WTC11 (cell line): ENCODE measurements at places on chromosomes 4 and X.

- no peak for DNase-seq
Measured at GRCh38 chr4:35125995-35126712, 1118.2 kb downstream of the ARAP2 start.

- DNase-seq: no peak
Measured at GRCh38 chrX:133497356-133497755, 82.1 kb upstream of the GPC4 start.

- no peak for DNase-seq
Measured at GRCh38 chr4:174873931-174874330, 44.2 kb upstream of the ADAM29 start.

GRCh38 chr4:7761720-7762119 is 177.9 kb downstream of the AFAP1 start:
- DNase-seq: peak; percentile 80

DNA sequence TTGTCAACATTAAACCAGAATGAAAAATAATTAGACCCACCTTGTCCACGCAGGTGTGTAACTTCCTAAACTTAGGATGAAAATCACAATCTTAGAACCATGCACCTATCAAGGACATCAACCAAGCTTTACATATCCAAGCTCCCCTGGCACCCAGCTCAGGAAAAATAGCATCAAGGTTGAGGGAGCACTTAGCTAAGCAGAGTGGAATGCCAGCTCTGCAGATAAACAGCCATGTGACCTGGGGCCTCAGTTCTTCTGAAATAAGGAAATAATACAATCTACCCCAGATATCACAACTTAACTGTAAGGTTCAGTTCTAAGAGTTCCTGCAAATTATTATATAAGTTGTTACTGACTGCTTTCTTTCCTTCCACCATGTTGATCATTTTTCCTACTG is 64.7 kb downstream of the DHX15 start:
- DNase-seq: no peak

- DNase-seq: no peak
Measured at GRCh38 chr4:38073596-38074234, 113.5 kb downstream of the PTTG2 start.

DNA sequence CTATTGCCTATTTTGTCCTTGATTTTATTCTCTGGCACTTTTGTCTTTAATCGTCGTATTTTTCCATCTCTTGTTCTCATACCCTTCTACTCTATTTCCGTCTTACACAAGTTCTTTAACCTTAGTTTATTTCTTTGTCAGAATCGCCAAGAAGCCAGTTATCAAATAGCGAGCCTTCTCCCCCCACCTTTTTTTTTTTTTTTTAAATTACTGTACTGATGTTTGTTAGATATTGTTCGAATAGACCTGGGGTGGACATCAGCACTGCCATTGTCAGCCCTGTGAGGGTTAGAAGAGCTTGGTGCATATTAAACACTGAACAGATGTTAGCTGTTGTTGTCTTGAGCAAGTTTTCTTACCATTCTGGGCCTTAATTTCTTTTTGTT is 1.2 kb downstream of the SPCS3 start:
- DNase-seq: no peak

- no peak for DNase-seq
Measured at GRCh38 chr4:5120468-5120867, 69.2 kb downstream of the STK32B start.

GRCh38 chrX:53135581-53135980 is 41.6 kb downstream of the KANTR start:
- DNase-seq: no peak

DNA sequence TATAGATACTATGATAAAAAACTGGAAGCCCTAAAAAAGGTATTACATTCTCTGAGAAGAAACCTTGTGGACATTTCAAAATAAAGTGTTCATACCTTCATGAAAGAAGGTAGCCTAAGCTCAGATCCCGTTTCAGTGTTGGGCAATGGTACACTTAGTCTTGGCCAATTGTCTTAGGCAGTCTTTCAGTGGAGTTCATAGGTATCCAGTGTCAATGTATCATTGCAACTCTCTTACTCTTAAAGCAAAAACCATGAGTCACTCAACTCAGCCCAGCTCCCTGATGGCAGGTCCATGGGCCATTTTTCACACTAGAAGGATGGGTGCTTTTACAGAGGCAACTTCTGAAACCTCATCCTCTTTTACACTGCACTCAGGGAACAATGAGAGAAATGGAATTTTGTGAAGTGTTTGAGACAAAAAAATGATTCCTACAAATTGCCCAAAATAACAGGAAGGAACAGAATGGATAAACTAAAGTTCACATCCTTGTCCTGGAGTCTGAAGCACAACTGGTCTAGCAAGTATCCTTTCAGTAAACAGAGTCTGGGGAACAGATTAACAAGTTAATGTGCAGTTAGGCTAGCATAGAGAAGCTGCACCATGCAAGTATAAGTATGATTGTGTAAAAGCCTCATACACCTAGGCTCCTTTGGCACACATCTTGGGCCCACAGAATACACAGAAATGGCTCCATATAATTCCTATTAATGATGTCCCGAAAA is 7.0 kb upstream of the ZNF827 start:
- no peak for DNase-seq

GRCh38 chr4:46016306-46016705 is 107.5 kb downstream of the GABRG1 start:
- DNase-seq: no peak

- no peak for DNase-seq
Measured at GRCh38 chrX:149036086-149036485, 469.0 kb downstream of the IDS start.

DNA sequence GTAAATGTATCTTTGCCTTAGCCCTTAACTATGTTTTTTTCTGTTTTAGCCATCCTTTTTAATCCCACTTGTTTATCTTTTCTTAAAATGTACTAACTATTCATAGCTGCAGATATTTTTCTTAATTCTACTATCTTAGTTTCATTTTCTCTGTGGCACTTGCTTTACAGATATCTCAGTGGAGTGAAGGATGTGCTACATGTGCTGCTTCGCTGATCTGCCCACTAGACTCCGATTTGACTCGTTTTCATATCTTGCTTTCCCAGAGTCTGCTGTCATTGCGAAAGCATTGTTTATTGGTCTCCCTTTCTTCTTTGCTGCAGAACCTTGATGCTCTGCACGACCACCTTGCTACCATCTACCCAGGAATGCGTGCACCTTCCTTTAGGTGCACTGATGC is 30.6 kb downstream of the GUCY1B1 start:
- DNase-seq: no peak

GRCh38 chr4:32858361-32858760 is 2138.2 kb downstream of the PCDH7 start:
- no peak for DNase-seq

DNA sequence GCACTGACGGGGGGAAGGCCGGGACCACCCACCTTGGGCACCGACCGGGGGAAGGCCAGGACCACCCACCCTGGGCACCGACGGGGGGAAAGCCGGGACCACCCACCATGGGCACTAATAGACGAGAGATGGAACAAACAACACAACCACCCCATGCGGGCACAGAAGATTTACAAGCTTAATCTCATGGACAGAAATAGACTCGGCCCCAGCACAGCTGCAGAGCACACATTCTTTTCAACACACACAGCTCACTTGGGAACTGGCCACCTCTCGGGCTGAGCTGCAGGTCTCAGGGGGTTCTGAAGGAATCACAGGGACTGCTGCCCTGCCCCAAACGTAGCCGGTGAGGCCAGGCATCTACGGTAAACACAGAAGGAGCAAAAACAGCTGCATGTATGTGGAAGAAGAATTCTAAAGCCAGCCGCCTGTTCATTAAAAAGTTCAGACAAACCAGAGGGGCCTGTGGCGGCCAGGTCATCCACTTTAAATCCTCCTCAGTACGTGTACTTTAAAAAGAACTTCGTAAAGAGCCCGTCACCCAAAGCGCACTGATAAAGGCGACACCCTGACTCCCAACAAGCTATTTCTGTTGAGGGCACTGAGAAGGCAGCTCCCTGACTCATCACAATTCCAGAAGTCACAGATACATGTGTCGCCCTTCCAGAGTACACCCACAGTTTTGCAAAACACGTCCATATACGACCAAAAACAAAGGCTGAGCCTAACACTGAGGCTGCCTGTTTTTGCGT is 17.7 kb downstream of the PPP2R3B start:
- DNase-seq: no peak

DNA sequence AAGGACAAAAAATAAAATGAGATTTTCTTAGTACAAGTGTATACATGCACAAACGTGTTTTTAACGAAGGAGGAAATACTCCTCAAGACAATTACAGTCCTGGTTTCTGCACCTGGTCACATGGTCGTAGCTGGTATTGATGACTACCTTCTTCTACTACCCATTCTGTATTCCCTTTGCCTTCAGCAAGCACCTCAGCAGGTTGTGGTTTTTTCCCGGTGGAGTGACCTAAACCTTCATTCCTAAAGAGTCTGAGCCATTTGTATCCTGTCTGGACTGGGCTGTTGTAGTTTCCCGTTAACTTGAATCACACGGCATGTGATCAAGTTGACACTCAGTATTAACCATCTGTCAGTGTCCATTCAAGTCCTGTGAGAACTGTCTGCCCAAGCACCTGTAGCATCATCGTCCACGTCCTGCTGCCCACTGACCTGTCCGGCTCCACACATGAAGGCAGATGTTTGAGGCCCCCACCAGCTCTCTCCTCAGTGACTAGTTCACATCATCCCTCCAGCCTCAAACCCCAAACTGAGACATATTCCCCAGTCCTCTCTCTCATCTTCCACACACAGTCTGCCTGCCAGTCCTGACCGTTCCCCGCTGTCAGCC is 31.1 kb upstream of the TBC1D14 start:
- no peak for DNase-seq

GRCh38 chr4:170068438-170069128 is 21.2 kb downstream of the AADAT start:
- no peak for DNase-seq

DNA sequence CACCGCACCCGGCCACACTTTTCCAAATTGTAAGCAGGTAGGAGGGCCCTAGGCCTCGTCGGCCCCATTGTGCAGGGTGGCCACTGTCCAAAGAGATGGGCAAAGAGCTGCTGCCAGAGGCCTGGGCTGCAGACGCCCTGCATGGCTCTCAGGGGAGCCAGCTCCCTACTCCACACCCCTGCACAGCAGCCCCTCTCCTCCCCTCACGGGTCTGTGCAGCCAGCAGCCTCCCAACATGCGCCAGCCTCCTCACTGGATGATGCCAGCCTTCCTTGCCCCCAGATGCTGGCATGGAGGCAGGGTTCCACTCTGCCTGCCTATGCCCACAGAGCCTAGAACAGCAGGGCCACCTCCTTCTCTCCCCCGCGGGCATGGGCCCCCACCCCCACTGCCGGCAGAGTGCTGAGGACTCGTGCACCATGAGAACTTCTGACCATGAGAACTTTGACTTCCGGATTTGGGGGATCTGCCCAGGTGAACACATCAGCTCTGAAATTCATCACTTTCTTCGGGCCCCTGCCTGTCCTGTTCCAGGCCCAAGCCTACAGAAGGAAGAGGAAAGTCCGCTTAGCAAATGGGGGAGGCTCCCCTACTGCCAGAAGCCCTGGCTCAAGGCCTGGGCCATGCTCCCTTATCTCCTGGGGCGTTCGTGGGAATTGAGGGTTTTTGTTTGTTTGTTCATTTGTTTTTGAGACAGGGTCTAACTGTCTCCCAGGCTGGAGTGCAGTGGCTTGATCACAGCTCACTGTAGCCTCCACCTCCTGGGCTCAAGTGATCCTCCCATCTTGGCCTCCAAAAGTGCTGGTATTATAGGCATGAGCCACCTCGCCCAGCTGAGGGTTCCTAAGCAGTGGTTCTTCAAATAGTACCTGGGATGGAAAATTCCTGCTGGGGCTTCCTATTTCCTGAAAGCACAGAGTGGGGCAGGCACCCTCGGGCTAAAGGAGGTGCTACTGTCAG is 8.0 kb downstream of the IRAK1 start:
- no peak for DNase-seq

- no peak for DNase-seq
Measured at GRCh38 chr4:24273136-24273535, 311.2 kb downstream of the DHX15 start.

GRCh38 chrX:43590150-43590549 is 65.9 kb upstream of the MAOA start:
- DNase-seq: no peak

DNA sequence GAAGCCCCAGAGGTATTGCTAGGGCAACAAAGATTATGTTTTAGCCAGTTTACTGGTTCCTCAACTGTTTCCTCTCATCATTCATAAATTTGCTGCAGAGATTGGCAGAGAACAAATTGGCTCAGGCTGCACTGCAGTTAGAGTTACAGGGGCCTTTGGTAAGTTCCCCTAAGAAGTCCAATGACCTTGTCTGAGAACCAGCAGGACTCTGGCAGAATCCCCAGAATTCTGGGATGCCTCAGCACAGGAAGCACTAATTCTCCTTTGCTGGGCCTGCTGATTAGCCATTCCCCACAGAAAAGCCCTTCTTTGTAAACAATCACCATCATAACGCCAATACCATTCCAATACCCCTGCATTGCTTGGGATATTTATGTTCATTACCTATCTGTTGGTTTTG is 151.3 kb downstream of the USP46 start:
- no peak for DNase-seq

GRCh38 chr4:16573739-16574138 is 324.7 kb downstream of the LDB2 start:
- DNase-seq: no peak
